Stimulated activated CD4-positive, alpha-beta T cell treated with anti-CD3 and anti-CD28 coated beads, Interleukin-2, amount 100 ng/mL, for 24 hours (primary cell): ENCODE measurements at places on chromosomes 2 and 18.

DNA sequence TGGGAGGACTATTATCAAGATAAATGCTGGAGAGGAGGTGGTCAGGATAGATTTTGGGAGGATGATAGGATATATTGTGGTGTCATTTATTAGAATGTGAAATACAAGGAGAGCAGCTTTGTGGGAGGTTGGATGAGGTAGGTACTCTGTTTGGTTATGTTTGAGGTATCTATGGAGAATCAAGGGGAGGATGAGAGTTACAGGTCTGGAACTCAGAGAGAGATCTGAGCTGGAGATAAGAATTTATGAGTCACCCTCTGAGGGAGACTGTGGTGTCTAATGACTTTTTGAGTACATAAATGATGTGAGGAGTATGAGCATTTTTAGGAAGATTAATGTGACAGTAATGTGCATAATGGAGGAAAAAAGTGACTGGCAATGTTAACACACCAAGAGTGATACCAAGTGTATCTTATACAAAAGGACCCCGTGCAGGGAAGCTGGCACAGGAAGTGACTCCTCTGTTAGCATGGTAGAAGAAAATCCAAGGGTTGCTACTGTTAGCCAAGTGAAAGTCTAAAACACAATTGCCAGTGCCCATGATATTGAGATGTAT lies 48.2 kb downstream of the CRIM1 start:
- no peak for DNase-seq

GRCh38 chr2:95381212-95382191 lies 21.0 kb upstream of the FAHD2A start:
- DNase-seq, result no peak

GRCh38 chr2:112147382-112148168 lies 9.4 kb downstream of the FBLN7 start:
- DNase-seq, result no peak

DNA sequence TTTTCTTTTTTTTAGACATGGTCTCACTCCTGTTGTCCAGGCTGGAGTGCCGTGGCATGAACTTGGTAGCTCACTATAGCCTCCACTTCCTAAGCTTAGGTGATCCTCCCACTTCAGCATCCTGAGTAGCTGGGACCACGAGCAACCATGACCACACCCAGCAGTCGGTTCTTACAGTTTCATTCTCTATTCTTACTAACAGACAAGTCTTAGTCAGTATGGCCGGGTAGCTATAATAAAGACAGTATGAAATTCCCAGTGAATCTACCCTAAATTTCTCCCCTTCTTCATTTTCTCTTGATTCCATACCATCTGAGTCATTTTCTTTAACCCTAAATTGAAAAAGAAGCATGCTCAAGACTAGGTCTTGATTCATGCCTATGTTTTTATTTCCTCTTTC lies 775.3 kb upstream of the NRXN1 start:
- no peak for DNase-seq

DNA sequence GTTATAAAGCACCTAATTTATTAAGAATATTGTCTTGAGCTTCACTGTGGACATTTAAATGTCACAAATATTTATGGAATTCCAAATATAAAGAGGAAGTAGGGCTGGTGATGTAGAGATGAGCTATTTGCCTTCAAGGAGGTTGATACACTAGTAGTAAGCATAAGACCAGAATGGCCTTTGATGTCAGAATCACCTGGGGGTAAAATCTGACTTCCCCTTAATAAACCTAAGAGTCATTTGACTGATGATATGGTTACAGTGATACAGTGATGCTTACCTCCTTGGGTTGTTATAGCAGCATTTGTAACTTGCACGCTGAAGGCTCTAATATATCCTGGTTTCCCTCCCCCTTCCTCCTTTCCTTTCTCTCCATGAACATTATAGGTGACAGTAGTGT lies 143.7 kb downstream of the CERS6 start:
- DNase-seq, result no peak

DNA sequence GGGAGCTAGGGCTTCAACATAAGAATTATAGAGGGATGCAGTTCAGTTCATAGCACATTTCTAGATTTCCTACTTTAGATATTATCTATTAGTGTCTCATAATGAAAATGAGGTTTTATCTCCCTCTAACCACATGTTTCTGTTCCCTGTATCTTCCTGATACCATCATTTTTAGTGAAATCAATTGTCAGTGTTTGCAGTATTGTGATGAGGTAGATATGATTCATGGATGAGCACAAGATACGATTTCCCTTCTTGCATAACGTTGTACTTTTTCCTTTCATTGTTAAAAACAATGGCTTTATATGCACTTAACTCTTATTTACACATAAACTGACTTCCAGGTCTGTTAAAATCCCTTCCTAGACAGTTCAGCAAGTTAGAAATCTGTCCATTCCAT lies 211.4 kb downstream of the ZBTB7C start:
- no peak for DNase-seq
